Left lung (tissue), 14 donors: ENCODE measurements at places on chromosomes 7 and 10. TPM values are rescaled to one million over a fixed set of nuclear protein-coding genes. Genes with fewer than 3 reads are reported as not detected.

PNLIPRP2 gene
- not detected for total RNA-seq

CUBN gene
- total RNA-seq = 2.2 TPM

PKD2L1 gene
- total RNA-seq = not detected

CHAT gene
- total RNA-seq = not detected

DNA sequence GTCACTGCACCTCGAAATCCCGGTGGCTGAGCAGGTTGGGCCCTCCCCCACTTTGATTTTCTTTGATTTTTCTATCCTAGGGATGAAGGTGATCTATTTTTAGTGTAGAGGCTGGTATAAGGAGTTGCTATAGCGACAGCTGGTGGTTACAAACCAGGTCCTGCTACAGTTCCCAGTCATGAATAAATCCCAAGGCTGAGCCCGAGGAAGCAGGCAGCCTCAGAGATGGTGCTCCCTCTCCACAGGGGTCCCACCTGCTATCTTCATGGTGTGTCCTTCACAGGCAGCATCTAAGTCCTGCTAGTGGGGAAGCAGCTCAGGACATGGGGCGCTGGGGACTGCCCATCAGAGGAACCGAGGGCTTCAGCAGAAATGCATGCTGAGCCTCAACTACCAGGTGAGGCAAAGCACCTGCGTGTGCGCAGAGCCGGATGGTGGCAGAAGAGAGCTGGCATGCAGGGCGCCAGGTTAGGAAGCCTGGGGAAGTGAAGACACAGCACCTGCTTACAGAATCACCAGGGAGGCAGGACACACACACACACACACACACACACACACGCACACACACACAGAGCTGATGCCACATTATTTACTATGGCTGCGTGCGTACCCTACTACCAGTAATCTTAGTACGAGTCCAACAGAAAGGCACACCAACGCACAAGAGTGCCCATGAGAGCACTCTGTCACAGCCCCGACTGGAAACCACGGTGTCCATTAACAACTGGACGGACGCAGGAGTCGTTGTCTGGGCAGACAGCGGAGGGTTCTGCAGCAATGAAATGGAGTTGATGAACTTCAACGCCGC, 150.9 kb downstream of the PRKAG2 start:
- no peak for DNase-seq

ZNF485 gene
- 1.9 TPM for total RNA-seq

DNA sequence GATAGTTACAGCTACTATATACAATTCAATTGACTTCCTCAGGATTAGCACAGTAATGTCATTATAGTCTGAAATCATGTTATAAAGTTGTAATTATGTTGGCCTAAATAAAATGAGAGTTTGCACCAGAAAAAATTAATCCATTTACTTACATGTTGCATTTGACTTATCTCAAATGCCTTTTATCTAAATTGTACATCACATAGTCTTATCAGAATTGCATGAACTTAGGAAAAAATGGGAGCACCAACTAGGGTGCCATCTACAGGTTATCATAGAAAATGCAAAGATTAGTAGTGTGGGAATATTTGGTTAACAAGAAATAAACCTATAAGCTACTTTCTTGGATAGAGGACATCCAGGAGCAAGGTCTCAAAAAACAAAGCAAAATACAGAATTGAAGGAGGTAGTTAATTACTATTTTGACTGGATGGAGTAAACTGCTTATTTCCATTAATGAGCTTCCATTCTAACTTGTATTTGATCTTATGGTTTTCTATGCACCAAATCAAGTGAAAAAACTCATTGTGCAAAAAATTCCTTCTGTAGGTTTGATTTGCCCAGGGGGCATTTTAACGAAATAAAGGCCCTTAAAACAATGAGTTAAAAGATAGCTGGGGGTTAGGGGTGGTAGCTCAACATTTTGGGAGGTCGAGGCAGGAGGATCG, 60.0 kb upstream of the ORC5 start:
- no peak for DNase-seq

DNA sequence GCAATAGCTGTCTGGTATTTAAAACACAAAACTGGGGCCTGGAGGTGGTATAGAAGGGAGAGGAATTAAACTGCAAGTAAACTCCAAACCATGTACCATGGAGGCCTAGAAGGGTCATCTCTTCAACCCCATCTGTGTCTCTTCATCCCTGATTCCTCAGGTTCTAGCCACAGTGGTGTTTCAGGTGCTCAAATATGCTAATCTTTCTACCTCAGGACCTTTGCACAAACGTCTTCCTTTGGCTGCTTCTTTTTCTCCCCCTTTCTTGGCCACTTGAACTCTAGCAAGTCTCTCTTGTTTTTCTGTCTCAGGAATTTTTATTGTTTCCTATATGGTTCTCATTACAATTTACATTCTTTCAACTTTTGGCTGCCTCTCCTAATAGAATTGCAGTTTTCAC, 25.6 kb upstream of the MTPN start:
- no peak for DNase-seq

OR2A12 gene
- total RNA-seq = not detected

- DNase-seq = no peak
These were observed 42.4 kb downstream of the TPST1 start for GRCh38 chr7:66247380-66248078.

SLC18A3 gene
- not detected for total RNA-seq

GRCh38 chr10:43868952-43869351, 220.3 kb upstream of the ZNF32 start:
- DNase-seq = no peak

CYREN gene
- 32.1 TPM for total RNA-seq

GRCh38 chr7:116367171-116367813, 132.2 kb upstream of the CAV2 start:
- no peak for DNase-seq

DNA sequence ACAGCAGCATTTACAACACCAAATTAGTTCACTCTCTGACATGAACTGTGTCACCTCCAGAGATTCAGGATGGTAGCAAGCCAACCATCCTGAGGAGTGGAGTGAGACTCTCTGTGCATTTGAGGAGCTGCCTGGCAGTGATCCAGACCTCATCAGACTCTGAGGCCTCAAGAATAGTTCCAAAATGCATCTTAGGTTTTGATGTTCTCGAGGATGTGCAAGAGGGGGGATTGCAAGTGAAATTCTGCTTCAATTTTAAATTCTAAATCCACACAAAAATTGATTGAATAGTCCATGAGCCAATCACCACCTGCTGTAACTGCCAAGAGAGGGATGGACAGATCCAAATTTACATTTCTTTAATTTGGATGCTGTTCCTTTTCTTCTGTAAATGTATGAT, 49.7 kb downstream of the SLK start:
- DNase-seq = no peak
